ENCODE measurements at places on chromosomes 1 and 21.

DNA sequence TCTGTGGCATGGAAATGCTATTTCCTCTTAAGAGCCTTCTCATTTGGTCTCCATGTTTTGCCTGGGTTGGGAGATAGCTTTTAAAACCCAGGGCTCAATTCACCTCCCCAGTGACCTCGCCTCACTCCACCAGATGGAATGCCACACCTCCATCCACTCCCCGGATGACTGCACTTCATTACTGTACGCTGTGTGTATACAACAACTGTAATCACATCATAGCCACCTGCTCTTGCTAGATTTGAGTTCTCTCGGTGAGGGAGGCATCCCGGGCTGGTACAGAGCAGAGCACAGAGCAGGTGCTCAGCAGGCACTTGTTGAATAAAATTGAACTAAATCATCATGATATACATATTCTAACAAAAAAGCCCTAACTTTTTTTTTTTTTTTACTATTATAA, 26.0 kb downstream of the SDE2 start:
- no peak for DNase-seq

DNA sequence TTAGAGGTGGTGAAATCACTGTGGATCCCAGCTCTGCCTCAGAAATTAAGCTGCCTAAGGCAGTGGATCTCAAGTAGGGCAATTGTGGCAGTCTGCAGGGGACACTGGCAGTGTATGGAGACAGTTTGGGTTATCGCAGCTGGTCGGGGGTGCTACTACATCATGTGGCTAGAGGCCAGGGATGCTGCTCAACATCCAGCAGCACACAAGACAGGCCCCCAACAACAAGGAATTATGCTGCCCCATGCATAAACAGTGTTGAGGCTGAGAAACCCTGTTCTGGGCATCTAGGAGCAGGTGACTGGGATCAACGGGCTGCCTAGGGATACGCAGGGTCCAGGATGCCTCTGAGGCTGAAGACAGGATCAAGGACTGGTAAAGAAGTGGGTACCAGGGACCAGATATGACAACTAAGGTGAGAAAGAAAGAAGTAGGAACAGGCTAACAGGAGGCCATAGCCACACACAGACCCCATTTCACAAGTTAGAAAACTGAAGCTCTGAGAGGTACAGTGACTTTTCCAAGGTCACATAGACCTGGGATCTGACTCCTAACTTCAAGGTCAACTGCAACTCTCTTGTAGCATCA, 8.7 kb downstream of the BATF3 start:
- DNase-seq: no peak

- DNase-seq: no peak
Measured at GRCh38 chr1:159200769-159201168, 3.9 kb upstream of the ACKR1 start.

- no peak for DNase-seq
Measured at GRCh38 chr1:1034439-1034781, 14.5 kb downstream of the AGRN start.

DNA sequence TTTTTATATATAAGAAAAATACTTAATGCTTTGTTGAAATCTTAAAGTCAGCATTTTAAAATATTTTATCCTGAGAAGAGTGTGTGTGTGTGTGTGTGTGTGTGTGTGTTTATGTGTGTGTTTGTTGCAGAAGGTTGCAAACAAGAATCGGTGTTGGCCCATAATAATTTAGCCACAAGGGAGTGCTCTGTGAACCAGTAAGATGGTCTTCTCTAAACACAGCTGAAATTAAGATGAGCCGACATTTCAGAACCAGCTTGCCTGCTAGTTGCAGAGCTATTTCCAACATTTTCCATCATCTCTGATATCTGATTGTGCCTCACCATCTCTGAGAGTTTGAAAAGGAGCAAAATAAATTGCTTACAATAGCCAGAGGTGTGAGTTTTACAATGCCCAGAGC, 158.8 kb upstream of the SGIP1 start:
- no peak for DNase-seq

DNA sequence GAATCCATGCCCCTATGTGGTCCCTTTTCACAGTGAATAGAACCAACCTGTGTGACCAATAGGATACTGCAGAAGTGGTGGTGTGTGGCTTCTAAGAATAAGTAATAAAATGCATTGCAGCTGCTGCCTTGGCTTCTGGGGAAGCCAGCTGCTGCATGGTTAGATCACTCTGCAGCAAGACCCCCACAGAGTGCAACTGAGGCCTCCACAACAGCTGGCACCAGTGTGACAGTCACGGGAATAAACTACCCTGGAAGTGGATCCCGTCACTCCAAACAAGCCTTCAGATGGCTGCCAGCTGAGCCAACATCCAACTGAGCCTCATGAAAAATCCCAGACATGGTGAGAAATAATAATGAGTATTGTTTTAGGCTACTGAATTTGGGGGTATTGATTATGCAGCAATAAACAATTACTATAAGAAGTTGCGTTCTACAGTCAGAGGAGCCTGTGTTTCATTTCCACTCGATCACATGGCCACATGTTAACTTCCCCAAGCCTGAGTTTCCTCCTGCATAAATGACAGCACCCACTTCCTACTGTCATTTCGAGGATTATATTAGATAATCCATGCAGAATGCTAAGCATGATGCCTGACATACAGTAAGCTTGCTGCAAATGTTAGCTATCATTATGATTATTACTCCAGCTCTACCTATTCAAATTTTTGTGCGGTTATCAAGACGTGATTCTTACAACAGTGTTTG, 20.8 kb upstream of the COG2 start:
- peak; percentile 51 for DNase-seq

- DNase-seq: no peak
Measured at GRCh38 chr1:86825319-86825718, 88.6 kb downstream of the SELENOF start.

- DNase-seq: no peak
Measured at GRCh38 chr1:192448026-192448578, 127.5 kb upstream of the RGS1 start.

DNA sequence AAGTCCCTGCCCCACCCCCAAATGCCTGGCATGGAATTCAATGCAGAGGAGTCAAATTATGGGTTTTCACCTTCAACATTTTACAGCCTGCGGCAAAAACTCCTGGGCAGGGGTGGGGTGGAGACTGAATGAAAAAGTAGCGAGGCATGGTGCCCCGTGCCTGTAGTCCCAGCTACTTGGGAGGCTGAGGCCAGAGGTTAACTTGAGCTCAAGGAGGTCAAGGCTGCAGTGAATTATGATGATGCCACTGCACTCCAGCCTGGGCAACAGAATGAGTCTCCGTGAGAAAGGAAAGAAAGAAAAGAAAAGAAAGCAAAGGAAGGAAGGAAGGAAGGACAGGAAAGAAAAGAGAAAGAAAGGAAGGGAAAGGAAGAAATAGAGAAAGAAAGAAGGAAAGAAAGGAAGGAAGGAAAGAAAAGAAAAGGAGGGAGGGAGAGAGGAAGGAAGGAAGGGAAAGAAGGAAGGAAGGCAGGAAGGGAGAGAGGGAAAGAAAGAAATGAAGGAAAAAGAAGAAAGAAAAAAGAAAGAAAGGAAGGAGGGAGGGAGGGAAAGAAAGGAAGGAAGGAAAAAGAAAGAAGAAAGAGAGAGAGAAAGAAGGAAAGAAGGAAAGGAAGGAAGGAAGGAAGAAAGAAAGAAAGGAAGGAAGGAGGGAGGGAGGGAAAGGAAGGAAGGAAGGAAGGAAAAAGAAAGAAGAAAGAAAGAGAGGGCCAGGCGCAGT, 11.1 kb downstream of the LEMD1 start:
- no peak for DNase-seq

GRCh38 chr1:192849011-192849410, 40.2 kb downstream of the RGS2 start:
- DNase-seq: no peak

GRCh38 chr21:44512496-44513388, 27.3 kb downstream of the KRTAP10-1 start:
- no peak for DNase-seq

- DNase-seq: no peak
Measured at GRCh38 chr21:36613059-36613458, 85.9 kb upstream of the SIM2 start.

DNA sequence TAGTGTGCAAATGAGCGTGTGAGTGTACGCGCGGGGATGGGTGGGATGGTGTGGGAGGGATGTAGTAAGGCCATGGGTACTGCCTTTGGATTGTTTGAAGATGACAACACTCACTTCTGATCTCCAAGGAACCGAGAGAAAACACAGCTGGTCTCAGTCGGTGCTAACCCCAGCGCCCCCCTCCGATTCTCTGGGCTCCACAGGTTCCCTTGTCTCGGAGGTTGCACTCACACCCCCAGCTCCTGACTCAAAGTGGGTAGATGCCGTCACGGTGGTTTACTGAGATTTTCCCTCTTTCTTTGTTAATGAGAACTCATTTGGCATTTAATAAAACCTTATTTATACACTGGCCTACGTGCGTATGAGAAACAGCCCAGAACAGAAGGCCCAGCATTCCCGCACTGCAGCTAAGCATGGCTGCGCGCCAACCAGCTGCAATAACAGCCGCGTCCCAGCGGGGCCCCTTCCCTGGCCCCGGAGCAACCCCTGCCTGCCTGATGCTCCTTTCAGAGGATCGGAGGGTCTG, 25.8 kb downstream of the ABCA4 start:
- DNase-seq: no peak

DNA sequence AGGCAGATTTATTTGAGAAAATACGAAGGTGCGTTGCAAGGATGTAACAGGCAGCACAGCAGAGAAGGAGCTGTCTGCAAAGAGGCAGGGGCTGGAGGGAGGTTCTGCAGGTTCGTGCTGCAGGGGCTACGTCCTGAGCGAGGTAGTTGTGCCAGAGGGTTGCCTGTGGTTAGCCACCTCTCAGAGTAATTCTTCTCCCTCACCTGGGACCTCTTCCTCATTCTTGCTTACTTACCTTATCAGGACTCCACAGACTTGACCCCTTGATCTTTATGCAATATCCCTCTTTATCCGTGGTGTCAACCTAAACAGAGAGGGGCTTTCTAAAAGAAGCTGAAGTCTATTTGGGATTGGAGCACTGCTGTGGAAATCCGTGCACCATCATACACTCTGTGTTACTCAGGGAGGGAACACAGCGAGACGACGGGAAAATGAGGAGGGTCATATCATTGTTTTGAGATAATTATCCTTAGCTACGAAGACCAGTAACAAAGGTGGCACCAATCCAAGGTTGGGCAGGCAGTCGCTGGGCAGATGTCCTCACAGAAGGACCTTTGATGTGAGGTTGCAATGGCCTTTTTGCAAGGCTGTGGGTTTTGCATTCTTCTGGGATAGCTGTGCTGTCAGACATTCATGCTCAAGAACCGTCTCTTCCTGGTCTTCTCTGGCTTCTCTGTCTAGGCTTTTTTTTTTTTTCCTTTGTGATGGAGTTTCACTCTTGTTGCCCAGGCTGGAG, 82.8 kb downstream of the WDR4 start:
- DNase-seq: no peak

GRCh38 chr1:220979371-220979770, 100.1 kb downstream of the HLX start:
- DNase-seq: peak; percentile 82

- DNase-seq: no peak
Measured at GRCh38 chr1:65003316-65003664, 36.9 kb upstream of the JAK1 start.

GRCh38 chr1:151942882-151943281, 33.6 kb upstream of the THEM4 start:
- DNase-seq: no peak

- DNase-seq: no peak
Measured at GRCh38 chr1:101167891-101168290, 68.9 kb upstream of the S1PR1 start.

DNA sequence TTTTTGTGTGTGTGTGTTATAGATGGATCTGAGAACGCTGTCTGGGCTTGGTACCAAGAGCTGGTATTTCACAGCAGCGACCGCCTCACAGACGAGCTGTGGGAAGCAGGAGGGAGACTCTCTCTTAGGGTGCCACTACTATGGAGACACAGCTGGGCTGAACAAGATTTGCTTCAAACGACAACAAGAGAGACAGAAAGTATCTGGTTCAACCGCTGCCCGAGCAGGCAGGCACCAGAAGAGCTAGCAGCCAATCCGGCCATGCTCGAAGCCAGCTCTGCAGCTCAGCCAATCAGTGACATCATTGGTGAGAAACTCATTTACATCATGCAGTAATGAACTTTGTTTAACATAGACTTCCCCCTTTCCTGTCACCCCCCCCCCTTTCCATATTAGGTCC, 341.3 kb downstream of the USP25 start:
- DNase-seq: no peak

GRCh38 chr1:204398197-204399125, 13.2 kb downstream of the PPP1R15B start:
- DNase-seq: peak; percentile 63

DNA sequence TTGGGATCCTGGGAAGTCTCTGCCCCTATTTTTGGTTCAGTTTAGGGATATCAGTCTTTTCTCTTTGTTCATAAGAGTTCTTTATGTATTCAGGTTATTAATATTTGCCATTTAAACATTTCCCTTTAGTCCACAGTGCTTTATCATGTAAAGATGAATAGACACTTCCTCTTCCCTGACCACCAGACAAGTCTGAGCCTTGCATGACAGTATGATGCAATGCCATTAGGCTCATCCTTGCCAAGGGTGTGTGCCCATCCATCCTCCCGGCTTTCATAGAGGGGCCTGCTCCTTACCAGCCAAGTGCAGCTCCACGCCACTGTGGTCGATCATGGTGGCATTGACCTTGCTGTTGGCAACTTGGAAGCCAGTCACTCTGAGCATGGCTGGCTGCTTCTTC, 52.1 kb downstream of the ZSCAN20 start:
- DNase-seq: peak; percentile 12

GRCh38 chr21:21200103-21200938, 202.1 kb downstream of the NCAM2 start:
- DNase-seq: peak; percentile 76

DNA sequence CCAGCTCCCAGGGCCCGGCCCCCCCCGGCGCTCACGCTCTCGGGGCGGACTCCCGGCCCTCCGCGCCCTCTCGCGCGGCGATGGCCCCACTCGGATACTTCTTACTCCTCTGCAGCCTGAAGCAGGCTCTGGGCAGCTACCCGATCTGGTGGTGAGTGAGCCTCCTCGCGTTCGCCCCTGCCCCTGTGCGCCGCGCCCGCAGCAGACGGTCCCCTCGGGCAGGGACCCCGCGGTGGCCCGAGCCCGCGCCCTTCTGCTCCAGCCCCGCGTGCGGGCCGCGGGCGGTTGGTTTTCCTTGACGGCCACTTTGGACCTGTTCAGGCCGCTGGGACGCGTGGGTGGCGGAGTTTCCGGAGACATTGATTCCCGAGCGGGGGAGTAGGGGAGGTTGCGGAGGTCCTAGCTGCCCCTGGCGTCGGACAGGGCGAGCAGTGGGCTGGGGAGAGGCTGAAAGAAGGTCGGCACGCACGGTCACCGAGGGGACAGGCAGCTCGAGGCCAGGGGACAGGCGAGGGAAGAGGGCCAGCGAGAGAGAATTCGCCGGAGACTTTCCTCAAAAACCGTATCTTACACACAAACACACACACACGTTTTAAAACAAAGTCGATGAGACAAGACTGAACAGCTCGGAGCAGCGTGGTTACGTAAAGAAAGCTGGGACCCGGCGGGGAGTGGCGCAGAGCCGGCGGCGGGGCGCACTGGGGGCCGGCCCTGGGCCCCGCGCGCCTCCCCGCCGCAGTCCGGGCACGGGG, 427 bp downstream of the WNT3A start:
- DNase-seq: no peak
